Mesenteric fat pad (tissue), 1 donor: ENCODE measurements at places on chromosomes 4 and X. TPM values are rescaled to one million over a fixed set of nuclear protein-coding genes. Genes with fewer than 3 reads are reported as not detected.

Gene FDCSP
- total RNA-seq: not detected

- no peak for DNase-seq
These were observed 242.7 kb upstream of the NWD2 start for GRCh38 chr4:37001688-37002436.

DNA sequence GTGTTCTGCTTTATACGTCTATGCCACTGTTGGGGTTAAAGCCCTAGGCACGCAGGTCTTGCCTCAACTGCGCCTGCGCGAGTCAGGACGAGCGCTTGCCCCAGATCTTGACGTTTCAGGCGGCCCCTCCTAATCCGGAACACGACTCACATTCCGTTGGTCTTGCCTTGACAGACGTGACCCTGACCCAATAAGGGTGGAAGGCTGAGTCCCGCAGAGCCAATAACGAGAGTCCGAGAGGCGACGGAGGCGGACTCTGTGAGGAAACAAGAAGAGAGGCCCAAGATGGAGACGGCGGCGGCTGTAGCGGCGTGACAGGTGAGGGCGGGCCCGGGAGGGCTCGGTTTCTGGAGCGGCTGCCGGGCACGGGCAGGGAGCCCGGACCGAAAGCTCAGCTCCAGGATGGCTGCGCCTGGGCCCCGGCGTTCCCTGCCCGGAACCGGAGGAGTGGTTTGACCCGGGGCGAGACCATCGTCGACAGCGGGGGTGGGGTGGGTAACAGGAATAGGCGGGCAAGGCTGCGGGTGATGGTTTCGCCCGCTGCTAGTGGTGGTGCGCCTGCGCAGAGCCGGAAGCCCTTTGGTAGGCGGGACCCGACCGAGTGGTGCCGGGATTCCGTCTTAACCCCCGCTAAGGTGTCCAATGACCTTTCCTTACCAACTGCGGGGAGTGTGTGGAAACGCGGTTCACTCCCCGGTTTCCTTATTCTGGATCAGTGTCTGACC is at the start of gene ARAF:
Gene ARAF, plus strand, starts transcription at position 272 of the 725 bp plus-strand sequence. CDS start 1,763 bp downstream, outside the sequence.
- peak; percentile 96 for DNase-seq

Gene PAK3
- 1.3 TPM for total RNA-seq

Gene USO1
- 68.7 TPM for total RNA-seq

Gene GATA1
- not detected for total RNA-seq

Gene MAML3
- total RNA-seq: 7.3 TPM

DNA sequence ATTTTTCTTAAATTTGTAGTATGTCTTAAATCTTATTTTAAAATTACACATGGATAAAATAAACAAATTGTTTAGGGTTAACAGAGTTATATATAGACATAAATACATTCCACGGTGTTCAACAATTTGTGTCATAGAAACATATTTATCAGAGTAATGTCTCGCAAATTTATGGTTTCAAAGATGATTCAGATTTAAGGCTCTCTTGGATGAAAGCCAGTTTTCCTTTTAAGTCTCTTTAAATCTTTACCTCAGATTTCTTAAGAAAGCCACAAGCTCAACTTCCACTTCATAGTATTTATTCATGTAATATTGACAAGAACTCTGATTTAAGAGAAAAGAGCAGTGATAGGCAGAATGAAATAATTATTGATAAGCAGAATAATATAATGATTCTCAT is 1254.8 kb upstream of the ADGRL3 start:
- DNase-seq: no peak

Gene FRMD7
- total RNA-seq: not detected

- DNase-seq: no peak
These were observed 27.2 kb upstream of the JAKMIP1 start for GRCh38 chr4:6227412-6228157.

GRCh38 chrX:103756736-103757135 is 19.9 kb upstream of the PLP1 start:
- no peak for DNase-seq

Gene GPM6B
- total RNA-seq: 2.3 TPM

Gene ZMAT1
- 3.9 TPM for total RNA-seq

Gene SLC25A4
- 20.9 TPM for total RNA-seq

DNA sequence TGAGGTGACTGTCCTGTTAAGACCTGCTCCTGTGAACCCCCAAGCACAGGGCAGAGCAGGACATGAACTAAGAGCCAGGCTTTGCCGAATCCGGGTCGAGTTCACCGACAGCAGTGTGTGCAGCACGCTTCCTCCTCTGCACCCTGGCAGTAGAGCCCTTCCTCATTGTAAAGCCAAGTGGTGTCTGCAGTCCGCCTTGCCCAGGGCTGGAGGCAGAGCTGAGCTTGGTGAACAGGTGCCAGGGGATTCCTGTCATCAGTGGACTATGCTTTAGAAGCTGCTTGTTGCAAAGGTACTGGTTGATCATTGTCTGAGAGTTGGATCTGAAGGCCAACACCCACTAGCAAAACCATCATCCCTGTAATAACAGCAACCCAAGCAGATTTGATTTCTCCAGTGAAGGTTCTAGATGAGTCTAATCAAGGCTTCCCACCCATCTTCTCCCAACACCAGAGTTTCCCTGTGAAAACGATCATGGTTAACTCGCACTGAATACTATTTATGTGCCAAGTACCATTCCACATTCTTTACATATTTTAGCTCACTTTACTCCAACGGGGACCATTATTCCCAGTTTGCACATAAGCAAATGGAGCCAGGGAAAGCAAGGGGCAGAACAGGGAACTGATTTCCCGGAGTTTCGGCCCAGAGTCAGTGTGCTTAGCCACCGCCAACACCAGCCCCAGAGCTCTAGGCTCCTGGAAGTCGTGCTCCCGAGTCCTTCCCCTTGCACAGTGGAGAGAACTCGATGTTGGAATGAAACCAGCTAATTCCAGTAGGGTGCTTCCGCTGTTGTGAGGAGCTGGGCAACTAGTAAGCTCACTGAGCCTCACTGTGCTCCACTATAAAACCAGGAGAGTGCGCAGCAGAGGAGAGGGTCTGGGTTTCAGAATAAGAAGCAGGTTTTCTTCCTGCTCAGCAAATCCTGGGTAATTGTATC is 1.4 kb upstream of the SLC34A2 start:
- no peak for DNase-seq

- DNase-seq: no peak
These were observed 148.7 kb upstream of the CHRDL1 start for GRCh38 chrX:110944311-110944750.

Gene DCLK2
- 4.3 TPM for total RNA-seq

Gene SMC1A
- total RNA-seq: 50.6 TPM

Gene TCP11X2
- total RNA-seq: not detected

DNA sequence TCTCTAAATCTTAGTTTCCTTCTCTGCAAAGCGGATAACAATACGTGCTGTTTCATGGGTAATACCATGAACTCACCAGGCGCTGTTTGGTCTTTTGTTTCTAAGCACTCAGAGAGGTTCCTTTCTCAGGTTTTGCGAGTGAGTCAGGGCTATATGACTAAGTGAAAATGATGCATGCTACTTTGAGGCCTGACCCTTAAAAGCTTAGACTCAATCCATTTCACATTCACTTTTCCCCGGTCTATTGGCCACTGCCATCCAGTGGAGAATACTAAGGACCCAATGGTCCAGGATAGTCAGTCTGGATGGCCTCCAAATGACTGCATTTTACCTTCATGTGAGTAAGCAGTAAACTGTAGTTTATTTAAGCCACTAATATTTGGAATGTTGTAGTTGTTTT is 400.8 kb upstream of the SLIT2 start:
- DNase-seq: no peak

- DNase-seq: no peak
These were observed 14.9 kb upstream of the ANKRD50 start for GRCh38 chr4:124727331-124727890.

Gene AKAP4
- total RNA-seq: not detected

DNA sequence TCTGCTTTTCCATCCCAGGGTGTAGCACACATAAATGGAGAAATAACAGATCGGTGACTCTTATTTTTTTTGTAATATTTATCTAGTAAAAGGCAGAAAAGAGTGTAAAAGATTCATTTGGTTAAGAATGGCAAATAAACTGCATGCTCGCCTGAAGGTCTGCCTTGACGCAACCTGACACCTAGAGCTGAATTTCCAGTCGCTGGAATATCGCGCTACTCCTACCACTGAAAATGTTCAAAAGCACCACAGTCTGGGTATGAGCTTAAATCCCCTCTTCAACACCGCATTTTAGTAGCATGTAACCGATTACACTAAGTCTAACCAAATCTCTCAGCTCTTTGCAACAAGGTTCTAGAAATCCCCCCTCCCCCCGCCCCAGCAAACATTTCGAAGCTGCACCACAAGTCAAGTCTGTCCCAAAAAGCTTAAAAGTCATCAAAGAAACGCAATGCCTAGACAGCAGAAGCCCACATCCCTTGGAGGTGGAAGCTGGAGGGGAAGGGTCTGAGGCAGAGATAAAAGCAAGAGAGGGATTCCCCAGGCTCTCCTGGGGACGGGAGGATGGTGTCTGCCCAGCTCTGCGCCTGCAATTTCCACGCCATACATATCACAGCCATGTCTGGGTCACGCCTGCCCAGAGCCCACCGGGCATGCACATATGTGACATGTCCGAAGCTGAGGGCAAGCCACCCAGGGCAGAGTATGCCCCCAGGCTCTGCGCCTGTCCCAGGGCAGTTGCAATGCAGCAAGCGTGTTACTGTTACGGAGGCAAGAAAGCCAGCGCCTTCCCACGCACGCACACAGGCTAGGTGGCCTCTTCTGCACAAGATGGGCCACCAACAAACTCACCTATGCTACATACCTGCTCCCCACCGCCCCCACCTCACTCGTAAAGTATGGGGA is 1.4 kb downstream of the FGF13 start:
- no peak for DNase-seq

- no peak for DNase-seq
These were observed 56.0 kb downstream of the UGT8 start for GRCh38 chr4:114654592-114654991.

Gene SPANXN3
- not detected for total RNA-seq

Gene PABPC1L2A
- not detected for total RNA-seq

Gene GRIA2
- not detected for total RNA-seq

Gene CACNA1F
- total RNA-seq: not detected

DNA sequence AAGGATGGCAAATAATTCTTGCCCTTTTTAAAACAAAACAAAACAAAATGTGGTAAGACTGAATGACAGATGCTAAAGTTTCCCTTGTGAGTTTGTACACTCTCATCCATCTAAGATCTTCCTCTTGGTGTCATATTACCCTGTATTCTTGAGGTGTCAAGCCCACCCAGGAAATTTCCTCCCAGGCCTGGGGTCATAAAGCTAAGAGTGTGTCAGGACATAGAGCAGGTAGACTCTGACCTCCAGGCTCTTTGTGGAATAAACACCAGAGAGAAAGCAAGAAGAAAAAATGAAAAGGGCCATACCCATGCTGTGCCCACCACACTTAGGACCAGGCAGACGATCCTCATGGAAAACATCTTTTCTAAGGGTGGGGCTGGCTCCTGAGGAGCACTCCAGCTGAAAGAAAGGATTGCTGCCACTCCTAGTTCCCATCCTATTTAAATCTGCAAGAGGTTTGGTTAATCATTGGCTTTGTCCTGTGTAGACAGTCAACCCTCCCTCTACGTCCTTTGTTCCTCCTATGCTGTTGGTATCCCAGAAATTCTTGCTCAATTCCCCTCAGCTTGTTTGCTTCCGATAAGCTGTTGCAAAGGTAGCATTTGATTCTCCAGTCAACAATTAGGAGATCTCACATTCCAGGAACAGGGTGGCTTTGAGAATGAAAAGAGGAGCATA is at the start of gene FGA:
Gene FGA, minus strand, starts transcription at position 414 of the 678 bp plus-strand sequence. Its CDS starts 55 bp downstream, at position 359.
- DNase-seq: no peak

GRCh38 chr4:183335369-183335940 is 13.2 kb upstream of the CLDN24 start:
- DNase-seq: peak; percentile 30
